Right atrium auricular region (tissue), 2 donors: ENCODE measurements at places on chromosomes 1 and 21. TPM values are rescaled to one million over a fixed set of nuclear protein-coding genes. Genes with fewer than 3 reads are reported as not detected.

DNA sequence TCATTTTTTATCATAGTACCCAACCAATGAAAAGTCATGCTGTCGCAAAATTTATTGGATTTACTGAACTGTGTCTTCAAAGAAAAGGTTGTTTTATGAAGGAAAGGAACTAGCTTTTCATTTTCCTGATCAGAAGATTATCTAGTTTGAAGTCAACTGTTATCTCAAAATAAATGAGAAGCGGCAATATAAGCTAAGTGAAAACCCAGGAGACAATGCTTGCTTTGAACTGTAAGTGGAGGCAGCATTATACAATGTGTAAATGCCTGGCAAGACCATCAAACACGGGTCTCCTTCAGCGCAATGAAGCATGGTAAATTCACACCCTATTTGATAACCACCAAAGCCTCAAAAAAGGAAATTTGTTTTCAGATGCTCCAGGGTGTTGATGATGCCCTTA, 134.4 kb upstream of the PTBP2 start:
- H3K27me3 ChIP-seq, result no peaks in the 10 kb centered on the region
- H3K4me3 ChIP-seq, result no peak overlapping the region
- H3K27ac ChIP-seq, result no peak overlapping the region
- no peaks in the 10 kb centered on the region for H3K36me3 ChIP-seq

- no peaks in the 10 kb centered on the region for H3K36me3 ChIP-seq
- H3K4me1 ChIP-seq, result no peaks in the 10 kb centered on the region
- H3K27ac ChIP-seq, result no peak overlapping the region
- H3K4me3 ChIP-seq, result no peak overlapping the region
- no peaks in the 10 kb centered on the region for H3K27me3 ChIP-seq
Observed at GRCh38 chr1:92822879-92823278, 9.0 kb upstream of the RPL5 start.

GRCh38 chr1:210698661-210699060, 370.0 kb downstream of the HHAT start:
- no peak overlapping the region for H3K27ac ChIP-seq
- DNase-seq, result no peak
- no peaks in the 10 kb centered on the region for H3K27me3 ChIP-seq
- H3K4me1 ChIP-seq, result no peaks in the 10 kb centered on the region

NUAK2 gene
- 0.67 TPM for total RNA-seq

SOX13 gene
- total RNA-seq, result 7.9 TPM

APP gene
- 326 TPM for total RNA-seq

NEK2 gene
- not detected for total RNA-seq
